ENCODE measurements at places on chromosomes 4 and X.

GRCh38 chrX:19616959-19617358 lies 101.7 kb upstream of the MAP3K15 start:
- no peak for DNase-seq

DNA sequence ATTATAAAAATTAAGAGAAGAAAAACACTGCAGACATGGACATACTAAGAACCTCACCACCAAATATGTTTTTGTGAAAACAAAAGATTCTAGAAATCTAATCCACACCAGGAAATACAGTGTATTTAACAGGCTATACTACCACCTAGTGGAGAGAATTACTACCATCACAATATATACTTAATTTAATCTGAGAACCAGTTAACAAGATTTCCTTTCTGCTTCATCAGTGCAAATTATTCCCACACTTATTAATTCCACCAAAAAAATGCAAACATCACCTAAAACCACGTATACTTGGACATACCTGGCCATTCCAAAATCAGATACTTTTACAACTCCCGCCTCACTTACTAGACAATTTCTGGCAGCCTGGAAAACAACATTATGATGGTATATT lies 7.0 kb upstream of the TXK start:
- DNase-seq: peak; percentile 53

DNA sequence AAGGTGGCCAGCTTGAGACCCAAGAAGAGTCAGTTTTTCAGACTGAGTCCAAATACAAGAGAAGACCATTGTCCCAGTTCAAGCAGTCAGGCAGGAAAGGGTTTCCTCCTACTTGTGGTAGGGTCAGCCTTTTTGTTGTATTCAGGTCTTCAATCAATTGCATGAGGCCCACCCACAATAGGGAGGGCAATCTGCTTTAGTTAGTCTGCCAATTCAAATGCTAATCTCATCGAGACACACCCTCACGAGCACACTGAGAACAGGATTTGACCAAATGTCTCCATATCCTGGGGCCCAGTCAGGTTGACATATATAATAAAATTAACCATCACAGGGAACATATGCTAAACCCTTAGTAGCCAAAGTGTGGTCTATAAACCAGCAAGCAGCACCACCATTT lies 75.3 kb upstream of the FRMPD3 start:
- no peak for DNase-seq

DNA sequence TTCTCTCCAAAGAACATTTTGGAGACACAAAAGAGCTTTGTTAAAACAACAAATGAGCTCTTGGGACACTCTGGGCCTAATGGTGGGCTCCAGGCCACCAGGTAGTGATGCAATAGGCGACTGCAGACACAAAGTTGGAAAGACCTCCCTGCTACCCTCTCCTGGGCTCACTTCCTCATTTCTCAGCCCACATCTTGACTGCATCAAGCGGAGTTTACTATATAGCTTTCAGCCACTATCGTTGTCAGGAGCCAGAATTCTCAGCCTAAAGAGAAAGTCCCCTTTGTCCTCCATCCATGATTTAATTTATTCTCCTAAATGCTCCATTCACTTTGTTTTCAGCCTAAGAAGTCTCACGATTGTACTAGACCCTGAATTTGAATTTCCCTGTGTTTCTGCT lies 114.9 kb downstream of the EFHC2 start:
- DNase-seq: no peak

DNA sequence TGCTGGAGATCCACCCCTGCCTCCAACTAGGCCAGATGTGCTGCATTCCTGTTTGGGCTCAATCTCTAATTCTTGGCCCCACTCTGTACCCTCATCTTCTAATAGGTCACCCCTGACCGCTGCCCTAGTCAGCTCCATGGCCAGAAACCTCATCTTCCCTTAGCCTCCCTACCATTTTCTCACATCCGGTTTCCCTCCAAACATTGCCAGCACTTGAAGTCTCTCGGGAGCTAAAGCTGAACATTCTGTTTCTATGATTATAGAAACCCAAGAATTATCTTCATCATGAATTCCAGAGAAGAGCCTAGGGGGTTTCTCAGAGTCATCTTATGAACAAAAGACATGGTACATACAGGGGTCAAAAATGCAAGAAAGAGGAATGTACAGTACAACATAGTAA lies 179.7 kb downstream of the AMELX start:
- no peak for DNase-seq

GRCh38 chr4:752196-752861 lies 46.7 kb downstream of the PCGF3 start:
- no peak for DNase-seq

GRCh38 chr4:97491856-97492255 lies 651.4 kb downstream of the STPG2 start:
- DNase-seq: no peak

DNA sequence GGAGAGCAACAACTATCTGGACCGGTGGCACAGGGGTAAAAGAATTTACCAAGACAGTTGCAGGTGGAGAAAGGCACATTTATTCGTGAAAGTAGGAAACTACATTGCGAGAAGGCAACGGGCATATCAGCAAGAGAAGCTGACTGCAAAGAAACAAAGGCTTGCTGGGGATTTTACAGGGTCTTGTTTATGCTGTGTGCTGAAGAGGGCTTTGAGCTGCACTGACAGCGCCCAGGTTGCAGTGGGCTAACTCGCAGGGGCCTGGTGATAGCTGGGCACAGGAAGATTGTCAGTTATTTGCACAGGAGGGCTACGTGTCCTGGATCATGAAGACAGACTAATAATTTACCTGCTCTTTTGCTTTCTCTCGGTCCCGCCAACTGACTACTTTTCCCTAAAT lies 10.7 kb downstream of the TLR3 start:
- no peak for DNase-seq

DNA sequence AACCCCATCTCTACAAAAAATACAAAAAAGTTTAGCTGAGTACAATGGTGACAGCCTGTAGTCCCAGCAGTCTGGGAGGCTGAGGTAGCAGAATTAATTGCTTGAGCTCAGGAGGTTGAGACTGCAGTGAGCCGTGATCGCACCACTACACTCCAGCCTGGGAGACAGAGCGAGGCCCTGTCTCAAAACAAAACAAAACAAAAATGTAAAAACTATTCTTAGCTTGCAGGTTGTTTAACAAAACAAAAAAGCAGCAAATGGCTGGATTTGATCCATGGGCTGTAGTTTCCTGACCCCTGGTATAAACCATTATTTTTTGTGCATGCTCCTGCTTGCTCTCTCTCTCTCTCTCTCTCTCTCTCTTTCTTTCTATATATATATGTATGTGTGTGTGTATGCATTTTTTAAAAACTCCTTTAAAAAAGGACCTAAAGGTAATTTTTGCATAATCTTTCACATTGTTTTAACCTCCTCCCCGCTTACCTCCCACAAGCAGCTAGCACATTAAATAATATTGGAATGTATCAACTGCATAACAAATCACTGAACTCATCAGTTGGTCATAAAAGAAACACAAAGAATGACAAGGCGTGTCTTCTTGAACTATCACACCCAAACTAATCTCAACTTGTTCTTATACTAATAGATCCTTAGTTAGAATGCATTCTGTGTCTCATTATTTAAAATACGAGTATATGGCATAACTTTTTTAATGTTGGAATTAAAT lies 4.8 kb downstream of the AREG start:
- no peak for DNase-seq

GRCh38 chrX:44908827-44909226 lies 35.8 kb downstream of the KDM6A start:
- DNase-seq: no peak

- DNase-seq: no peak
Measured at GRCh38 chr4:25068386-25068785, 37.6 kb upstream of the LGI2 start.

DNA sequence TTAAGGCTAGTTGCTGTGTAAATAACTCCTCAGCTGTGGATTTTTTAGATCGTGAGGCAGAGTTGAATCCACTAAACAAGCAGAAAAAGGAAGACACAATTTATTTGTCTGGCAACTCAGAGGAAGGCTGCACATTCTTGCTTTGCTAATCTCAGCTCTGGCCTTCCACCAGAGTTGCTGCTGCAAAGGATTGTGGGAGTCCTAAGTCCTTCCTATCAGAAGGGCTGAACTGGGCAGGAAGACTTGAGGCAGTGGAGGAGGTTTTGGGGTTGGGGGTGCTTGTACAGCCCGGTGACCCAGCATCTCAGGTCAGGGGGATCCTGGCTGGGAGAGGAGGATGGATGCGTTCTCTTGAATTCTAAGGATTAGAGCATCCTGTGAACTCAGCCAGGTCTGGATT lies 11.0 kb upstream of the VSIG1 start:
- no peak for DNase-seq

DNA sequence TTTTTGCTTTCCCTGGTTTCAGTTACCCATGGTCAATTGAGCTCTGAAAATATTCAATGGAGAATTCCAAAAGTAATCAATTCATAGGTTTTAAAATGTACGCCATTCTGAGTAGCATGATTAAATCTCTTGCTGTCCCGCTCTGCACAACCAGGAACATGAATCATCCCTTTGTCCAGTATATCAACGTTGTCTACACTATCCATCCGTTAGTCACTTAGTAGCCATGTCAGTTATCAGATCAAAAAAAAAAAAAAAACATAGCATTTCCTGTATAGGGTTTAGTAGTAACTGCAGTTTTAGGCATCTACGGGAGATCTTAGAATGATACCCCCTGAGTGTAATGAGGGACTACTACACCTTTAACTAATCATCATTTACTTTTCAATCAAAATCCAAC lies 15.1 kb downstream of the LAMP2 start:
- DNase-seq: no peak

DNA sequence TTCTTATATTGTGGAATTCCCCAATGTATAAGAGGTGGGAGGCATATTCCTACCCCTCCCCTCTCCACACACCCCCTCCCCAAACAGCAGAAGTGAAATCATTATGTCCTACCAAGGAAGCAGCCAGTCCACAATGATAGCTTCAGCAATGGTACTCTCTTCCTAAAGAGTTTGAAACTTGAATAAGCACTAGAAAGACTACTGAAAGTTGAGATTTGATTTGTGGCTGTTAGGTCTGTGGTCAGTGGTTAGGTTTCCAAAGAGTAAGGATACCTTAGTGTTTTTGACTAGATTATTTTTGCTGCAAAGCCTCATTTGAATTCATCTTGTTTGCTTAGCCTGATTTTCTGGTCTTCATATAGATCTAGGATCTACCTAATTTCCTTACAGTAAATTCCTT lies 242.2 kb downstream of the DKK2 start:
- no peak for DNase-seq

DNA sequence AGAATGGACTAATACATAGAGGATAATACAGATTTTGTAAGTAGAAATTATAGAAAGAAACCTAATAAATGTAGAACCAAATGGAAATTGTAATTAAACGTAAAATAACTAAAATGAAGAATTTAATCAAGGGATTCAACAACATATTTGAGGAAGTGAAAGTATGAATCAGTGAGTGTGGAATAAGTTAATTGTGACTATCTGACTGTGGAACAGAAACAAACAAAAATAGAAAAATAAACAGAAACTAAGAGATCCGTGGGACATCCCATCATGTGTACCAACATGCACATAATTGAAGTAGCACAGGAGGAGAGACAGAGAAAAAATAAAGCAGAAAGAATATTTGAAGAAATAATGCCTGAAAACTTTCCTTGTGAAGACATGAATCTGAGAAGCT lies 208.6 kb upstream of the TACR3 start:
- DNase-seq: no peak

DNA sequence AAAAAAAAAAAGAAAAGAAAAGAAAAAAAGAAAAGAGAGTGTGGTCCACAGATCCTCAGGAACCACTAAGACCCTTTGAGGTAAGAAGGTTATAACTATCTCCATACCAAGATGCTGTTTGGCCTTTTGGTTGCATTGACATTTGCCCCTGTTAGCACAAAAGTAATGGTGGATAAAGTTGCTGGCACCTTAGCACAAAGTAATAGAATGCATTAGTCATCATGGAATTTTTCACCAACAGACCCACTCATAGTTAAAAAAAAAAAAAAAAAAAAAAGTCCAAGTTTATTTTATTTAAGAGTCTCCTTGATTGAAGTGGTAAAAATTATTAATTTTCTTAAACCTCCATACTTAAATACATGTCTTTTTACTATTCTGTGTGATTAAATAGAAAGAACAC lies 78.4 kb upstream of the RBPJ start:
- no peak for DNase-seq

- peak; percentile 94 for DNase-seq
Measured at GRCh38 chrX:131812847-131813825, 210.0 kb upstream of the STK26 start.

GRCh38 chr4:3134201-3134600 lies 59.7 kb downstream of the HTT start:
- no peak for DNase-seq

- no peak for DNase-seq
Measured at GRCh38 chr4:16652732-16653305, 245.6 kb downstream of the LDB2 start.

DNA sequence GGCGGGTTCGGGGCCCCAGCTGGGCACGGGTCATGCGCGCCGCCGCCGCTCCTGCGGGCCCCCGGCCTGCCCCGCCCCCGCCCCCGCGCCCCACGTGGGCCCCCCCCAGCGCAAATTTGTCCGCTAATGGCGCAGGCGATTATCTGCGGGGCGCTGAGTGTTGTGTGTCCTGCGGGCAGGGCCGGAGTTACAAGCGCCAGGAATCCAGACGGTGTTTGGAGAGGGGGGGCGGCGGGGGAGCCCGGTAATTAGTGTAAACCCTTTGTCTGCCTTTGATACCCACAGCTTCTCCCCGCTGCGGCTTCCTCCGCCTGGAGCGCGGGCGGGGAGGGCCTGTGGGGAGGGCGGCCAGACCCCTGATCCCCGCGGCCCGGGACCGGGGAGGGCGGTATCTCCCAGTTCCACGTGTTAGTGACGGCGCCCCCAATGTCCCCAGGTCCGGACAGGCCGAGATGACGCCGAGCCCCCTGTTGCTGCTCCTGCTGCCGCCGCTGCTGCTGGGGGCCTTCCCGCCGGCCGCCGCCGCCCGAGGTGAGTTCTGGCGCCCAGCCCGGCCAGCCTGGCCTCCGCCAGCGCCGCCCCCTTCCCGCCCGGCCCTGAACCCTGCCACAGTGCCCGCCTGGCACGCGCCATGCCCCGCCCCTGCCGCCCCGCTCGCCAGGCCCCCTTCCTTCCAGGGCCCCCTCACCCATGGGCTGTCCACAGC lies 761 bp downstream of the FGFRL1 start:
- peak; percentile 18 for DNase-seq

DNA sequence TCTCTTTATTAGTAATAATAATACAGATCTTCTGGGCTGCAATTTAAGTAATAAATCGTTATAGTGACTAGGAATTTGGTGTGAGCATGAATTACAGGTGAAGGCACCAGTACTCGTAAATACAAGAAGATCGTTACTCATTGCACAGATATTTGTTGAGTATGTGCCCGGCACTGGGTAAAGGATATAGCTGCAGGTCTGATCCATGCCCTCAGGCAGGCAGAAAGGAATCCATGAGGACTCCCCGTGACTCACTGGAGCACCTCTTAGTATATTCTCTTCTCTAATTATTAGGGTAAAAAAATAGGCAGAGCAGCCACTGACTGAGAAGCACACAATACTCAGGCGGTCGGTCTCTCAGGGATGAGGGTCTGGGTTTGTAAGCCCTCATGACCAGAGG lies 868.3 kb downstream of the RAB28 start:
- DNase-seq: no peak

GRCh38 chr4:176837169-176837895 lies 44.6 kb upstream of the VEGFC start:
- DNase-seq: no peak

- no peak for DNase-seq
Measured at GRCh38 chr4:128410037-128410436, 122.4 kb upstream of the PGRMC2 start.

All from CD4-positive, alpha-beta T cell treated with Interleukin-6 at 100 ng/mL for 8 hours (primary cell).